Coronary artery (tissue), 2 donors: ENCODE measurements at places on chromosomes 2 and 18.

DNA sequence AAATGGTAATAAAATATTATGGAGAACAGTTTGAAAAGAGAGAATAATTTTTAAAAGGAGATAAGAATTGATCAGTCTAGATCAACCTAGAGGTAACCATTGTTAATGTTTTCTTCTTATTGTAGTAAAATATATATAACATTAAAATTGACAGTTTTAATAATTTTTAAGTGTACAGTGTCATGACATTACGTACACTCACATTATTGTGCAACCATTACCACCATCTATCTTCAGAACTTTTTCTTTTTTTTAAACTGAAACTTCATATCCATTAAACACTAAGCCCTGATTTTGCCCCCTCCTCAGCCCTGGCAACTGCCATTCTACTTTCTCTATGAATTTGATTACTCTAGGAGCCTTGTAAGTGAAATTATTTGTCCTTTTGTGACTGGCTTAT is 121.1 kb downstream of the LDLRAD4 start:
- DNase-seq = no peak

- no peak for DNase-seq
These were observed 36.6 kb downstream of the USP34 start for GRCh38 chr2:61434314-61434713.

- no peak for DNase-seq
These were observed 165.5 kb upstream of the FAM98A start for GRCh38 chr2:33764551-33764950.

- DNase-seq = no peak
These were observed 35.8 kb downstream of the MSH6 start for GRCh38 chr2:47818777-47819176.

- DNase-seq = no peak
These were observed 187.4 kb upstream of the NCKAP5 start for GRCh38 chr2:133755480-133756300.

GRCh38 chr2:203672856-203673255 is 33.6 kb upstream of the CD28 start:
- no peak for DNase-seq

DNA sequence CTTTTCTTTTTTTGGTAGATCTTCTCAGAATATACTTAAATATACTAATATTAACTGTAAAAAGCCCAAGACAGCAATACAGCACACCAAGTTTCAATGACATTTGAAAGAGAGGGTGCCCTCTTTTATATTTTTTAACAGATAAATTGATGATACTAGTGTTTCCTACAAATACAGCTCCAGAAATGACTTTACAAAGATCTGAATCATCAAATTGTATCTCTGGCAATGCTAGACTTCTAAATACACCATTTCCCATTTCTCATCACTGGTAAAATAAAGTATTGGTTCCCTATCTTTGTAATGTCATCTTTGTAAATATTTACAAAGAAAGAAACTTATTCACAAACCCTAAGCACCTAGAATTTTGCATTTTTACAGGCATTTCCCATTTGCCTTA is 281.3 kb downstream of the EXOC6B start:
- DNase-seq = no peak

GRCh38 chr2:217610401-217610814 is 392.4 kb downstream of the TNS1 start:
- DNase-seq = no peak

- DNase-seq = peak; percentile 85
These were observed 101.2 kb downstream of the MCFD2 start for GRCh38 chr2:46814160-46814961.

DNA sequence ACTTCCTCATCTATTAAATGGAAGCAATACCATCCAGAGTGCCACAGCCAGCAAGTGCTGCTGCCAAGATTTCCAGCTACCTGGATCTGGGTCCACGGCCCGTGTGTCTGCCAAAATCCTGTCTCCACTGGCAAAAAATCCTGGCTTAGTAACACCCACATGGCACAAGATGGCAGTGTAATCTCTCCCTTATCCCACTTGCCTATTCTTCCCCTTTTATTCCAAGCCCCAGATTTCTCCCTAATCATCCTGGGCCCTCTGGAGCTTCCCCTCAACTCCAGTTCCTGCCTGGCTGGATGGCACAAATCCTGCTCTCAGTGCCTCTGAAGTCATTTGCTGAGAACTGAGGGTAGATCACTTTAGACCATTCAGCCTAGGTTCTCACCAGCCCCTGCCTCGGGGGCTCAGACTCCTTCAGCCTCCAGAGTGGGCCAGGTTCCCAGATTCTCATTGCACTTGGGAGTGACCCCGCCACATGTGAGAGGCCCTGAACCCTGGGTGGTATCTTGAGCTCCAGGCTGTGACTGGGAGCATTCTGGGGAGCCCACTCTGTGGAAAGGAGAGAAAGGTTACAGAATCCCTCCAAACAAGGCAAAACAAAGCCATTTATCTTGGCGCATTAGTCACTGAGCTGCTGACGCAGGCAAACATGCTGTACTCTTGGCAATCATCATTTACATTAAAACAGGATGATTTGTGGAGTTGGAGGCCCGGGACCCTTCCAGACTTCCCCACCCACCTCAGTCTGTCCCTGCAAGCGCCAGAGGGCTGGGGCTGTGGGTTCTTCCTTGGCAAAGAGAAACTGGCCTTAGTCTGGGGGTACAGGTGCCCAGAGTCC is 325.8 kb downstream of the DYSF start:
- no peak for DNase-seq

GRCh38 chr2:42840760-42841159 is 48.4 kb upstream of the HAAO start:
- DNase-seq = no peak

- no peak for DNase-seq
These were observed 664.9 kb downstream of the METTL4 start for GRCh38 chr18:1906421-1906820.

GRCh38 chr18:54090856-54091255 is 133.6 kb downstream of the MBD2 start:
- no peak for DNase-seq

DNA sequence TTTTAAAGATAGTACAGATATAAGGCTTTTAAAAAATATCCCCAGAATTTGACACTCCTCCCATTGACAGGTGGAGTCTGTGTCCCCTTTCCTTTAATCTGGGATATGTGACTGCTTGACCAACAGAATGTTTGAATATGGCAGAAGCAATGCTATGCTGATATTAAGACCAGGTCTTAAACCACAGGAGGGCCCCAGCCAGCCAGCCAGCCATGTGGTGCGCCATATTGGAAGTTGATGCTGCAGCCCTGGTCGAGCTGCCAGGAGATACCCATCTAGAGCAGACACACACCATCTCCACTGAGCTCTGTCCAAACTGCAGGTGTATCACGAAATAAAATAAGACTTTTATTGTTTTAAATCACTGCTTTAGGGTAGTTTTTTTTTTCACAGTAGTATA is 122.3 kb upstream of the CAB39 start:
- no peak for DNase-seq

- no peak for DNase-seq
These were observed 74.3 kb upstream of the ST3GAL5 start for GRCh38 chr2:85963068-85963467.

DNA sequence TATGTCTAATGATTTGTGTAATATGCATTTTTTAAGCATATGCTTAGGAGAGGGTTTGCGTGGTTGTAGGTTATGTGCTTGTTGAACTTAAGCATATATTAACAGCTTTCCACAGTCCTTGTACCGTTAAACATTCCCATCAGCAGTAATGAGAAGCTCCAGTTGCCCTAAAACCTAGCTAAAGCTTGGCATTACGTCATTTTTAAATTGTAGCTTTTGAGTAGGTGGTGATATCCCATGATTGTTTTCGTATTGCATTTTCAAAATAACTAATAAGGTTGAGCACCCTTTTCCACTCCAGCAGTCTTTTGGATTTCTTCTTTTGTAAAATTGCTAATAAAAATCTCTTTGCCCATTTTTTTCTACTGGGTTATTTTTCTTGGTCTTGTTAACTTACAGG is 453.1 kb upstream of the GCFC2 start:
- DNase-seq = no peak

DNA sequence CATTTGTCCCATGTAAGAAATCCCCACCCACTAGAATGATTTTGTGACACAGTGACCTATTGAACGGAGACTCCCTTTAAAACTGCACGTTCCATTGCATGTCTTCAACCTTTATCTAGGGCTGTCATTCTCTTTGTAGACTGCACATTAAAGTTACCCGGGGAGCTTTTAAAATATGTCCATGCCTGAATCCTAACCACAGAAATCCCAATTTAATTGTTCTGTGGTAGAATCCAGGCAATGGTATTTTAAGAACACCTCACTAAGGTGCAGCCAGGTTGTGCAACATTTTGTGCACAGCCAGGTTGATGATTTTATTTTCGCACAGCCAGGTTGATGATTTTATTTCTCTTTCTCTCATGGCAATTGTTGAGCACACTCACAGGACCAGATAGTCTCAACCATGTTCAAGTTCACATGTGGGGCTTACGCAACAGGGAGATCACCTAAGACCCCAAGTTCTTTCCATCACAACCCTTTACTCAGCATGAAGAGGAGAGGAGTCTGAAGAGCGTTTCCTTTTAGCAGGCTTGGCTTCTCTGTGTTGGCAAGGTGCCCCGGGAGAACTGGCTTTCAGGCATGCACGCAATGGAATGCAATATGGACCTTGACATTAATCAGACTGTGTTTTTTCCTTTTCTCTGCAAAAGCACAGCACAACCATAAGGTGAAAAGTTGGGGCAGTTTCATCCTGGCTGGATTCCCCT is 467.3 kb upstream of the ETAA1 start:
- no peak for DNase-seq

DNA sequence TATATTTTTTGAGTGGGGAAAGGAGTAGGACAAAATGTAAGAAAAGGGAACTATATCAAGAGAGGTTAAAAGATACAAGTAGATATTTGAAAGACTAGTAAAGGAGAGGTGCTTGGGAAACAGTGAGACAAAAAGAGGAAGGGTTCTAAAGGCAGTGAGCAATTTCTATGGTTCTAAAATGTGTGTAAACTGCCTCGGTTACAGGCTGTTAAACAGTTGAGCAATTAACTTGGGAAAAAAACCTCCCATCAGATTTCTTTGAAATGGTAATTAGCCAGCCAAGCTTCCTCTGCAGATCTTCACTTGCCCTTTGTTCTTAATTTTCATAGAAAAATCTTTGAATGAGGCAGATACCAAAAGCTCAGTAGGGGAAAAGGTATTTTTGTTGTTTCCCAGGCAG is 238.7 kb upstream of the KCNH7 start:
- DNase-seq = no peak

DNA sequence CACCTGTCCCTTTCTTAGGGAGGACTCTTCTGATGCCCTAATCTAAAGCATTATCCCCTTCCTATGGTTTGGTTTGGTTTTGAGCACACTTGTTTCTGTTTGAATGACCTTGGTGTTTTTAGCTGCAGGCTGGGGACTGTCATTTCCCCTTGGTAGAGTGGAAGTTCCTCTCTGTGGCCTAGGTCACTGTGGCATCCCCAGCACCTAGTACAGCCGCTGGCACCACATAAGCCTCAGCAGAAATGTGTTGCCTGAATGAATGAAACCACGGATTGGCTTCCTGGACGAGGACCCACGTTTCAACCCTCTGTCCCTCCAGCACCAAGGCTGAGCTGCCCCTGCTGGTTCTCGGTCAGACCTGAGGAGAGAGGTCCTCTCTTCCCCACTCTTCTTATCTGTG is 159.9 kb downstream of the CTIF start:
- no peak for DNase-seq

GRCh38 chr2:223696719-223697118 is 94.6 kb upstream of the SCG2 start:
- no peak for DNase-seq

DNA sequence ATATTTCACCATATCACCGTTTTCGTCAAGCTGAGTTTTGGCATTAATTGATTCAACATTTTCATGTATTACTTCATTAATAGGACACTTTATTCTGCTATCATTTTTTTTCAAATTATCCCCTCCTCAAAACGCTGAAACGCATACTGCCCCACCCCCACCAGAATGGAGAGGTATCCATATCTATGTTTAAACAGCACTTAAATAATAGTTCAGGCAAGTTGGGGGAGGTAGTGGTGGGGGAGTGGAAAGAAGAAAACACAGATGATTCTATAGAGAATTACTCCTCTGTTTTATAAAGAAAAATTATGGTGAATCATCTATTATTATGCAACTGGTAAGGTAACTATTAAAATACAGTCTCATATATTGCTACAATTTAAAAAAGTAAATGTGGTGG is 314.4 kb upstream of the ZEB2 start:
- DNase-seq = no peak
